ENCODE measurements at places on chromosomes 2 and 18. TPM values are rescaled to one million over a fixed set of nuclear protein-coding genes. Genes with fewer than 3 reads are reported as not detected.

Gene TOGARAM2
- 1.3 TPM for polyA plus RNA-seq

Gene PJVK
- 4.6 TPM for polyA plus RNA-seq

Gene PCARE
- not detected for polyA plus RNA-seq

Gene B3GNT2
- 23.9 TPM for polyA plus RNA-seq

Gene ANKRD62
- polyA plus RNA-seq, result not detected

Gene AKAIN1
- not detected for polyA plus RNA-seq

Gene IL37
- polyA plus RNA-seq, result not detected

Gene MSTN
- not detected for polyA plus RNA-seq

Gene NPAS2
- 14.7 TPM for polyA plus RNA-seq

Gene SCYGR4
- polyA plus RNA-seq, result not detected

Gene PSD4
- polyA plus RNA-seq, result 15.1 TPM

Gene SCN3A
- polyA plus RNA-seq, result 2.4 TPM

Gene ARPC2
- polyA plus RNA-seq, result 436 TPM

Gene NEU2
- polyA plus RNA-seq, result not detected

Gene CRYGC
- 1.3 TPM for polyA plus RNA-seq

Data from hepatocyte (in vitro differentiated cells).